ENCODE measurements at places on chromosomes 1 and 21. TPM values are rescaled to one million over a fixed set of nuclear protein-coding genes. Genes with fewer than 3 reads are reported as not detected.

The SPRR2B gene
- not detected for total RNA-seq

DNA sequence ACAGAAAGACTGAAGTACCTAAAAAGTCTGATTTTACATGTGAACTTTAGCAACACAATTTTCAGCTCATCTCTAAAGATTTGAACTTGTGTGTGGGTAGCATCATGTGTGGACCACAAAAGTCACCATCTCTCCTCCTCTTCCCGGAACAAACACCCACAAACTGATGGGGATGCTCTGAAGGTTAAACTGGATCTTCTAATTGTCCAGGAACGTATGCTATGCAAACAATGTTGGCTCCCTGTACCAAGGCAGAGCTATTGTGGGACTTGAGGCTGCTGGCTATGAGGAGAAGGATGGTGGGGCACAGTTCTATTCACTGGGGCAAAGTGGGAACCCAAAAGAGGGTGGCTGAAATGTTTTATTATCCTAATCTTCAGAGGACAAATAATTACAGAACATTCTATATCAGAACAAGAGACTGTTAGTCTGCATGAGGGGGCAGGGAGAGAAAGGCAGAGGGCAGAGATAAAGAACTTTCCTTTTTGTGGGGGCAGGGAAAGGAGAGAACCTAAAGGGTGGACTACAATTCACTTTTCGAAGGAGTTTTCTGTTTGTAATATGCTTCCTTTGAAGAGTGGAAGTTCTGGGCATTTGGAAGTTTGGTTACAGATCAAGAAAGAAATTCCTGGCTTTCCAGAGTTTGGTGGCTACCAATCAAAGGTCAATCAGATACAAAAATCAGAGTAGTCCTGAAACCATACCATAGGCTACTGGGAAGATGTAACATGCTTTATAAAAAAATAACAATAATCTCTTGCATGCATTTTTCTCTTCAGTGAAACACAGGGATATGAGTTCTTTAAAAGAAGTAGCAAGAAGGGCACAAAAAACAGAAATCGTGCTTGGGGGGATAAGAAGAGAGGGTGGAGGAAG is 62.9 kb downstream of the GADD45A start:
- no peak for DNase-seq

GRCh38 chr21:44365967-44366585 is 12.7 kb downstream of the TRPM2 start:
- no peak for DNase-seq

DNA sequence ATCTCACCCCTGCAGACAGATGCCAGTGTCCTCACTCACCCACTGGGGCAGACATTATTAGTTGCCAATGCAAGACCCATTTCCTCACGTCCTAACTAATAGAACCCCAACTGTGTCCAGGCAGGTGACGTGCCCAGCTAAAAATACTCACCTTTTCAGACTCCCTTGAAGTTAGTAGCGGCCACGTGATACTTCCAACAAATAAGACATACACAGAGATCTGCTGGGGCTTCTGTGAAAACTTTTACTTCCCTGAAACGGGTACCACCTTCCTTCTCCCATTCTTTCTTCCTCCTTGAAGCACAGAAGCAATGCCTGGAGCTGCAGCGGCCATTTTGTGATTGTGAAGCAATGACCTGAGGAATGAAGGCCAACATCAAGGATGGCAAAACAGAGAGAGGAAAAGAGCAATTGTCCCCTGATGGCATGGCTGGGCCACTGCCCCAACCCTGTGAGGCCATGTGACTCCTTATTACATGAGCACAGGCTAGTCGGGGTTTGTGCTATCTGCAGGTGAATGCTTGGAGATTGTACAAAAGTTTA is 74.4 kb upstream of the TMPRSS2 start:
- DNase-seq = no peak

DNA sequence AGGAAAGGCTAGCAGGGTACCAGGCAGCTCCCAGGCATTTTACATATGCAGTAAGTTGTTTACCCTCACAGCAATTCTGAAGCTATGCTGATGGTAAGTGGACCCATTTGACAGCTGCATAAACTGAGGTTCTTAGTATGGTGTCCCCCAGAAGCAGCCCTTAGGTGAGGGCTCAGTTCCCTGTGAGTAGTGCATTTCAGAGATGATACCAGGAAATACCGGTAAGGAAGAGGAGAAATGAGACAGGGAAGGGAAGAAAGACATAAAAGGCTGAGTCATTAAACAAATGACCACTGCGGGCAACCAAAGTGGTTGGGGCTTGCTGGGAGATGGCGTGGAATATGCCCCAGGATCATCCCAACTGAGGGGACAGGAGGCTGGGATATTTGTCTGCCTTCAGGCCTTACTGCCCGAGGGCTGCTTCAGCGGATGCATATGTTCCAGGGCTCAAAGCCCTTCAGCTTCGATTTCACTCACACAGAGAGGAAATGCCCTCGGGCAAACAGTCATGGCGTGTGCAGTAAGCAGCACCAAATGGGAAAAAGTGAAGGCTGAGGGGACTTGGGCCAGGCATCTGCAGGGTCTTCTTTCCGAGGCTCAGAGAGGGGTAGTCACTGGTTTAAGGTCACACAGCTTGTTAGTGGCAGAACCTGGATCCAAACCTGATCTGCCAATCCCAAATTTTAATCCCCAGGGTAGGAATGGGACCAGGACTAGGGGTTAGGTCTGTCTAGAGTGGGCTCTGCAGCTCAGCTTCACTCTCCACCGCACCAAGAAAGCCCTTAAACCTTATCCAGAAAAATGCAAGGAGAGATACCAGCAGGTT is 133.7 kb upstream of the RUNX3 start:
- DNase-seq = no peak

GRCh38 chr21:41478319-41479177 is 29.4 kb downstream of the TMPRSS2 start:
- DNase-seq = peak; percentile 47

The F3 gene
- total RNA-seq = 26.0 TPM

The PRRX1 gene
- total RNA-seq = 12.5 TPM

DNA sequence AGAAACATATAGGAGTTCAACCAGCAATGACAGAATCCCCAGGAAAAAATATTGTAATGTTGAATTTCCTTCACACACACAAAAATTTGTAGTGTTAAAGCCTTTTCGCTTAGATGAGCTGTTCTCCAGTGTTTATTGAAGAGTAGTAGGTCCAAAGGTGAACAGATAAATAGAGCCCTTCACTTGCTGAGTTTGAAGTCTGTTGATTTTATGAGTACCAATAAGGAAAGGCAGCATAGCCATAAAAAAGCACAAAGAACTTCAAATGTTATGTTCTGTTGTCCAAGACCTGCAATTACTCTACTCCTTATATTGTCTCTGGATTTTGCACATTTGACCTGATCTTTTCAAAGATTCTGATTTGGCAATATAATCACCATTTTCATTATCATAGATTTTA is 362.7 kb upstream of the B3GALT2 start:
- DNase-seq = no peak

DNA sequence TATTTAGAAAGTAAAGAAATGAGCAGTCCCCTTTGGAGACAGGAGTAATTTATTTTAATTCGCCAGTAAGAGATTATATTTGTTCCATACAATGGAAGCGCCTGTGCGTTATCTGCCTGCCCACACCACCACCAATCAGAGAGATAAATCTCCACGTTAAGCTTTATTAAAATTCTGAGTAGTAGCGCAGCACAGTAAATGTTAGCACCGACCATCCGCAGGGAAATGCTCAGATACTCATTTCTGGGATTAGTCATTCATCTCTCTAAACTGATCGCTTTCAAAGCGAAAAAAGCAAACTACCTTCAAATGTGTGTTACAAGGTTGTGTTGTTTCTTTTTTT is 1.2 kb downstream of the ETS2 start:
- DNase-seq = no peak

The ECM1 gene
- 681 TPM for total RNA-seq

GRCh38 chr1:48725341-48726046 is 51.2 kb downstream of the BEND5 start:
- no peak for DNase-seq

- no peak for DNase-seq
Observed at GRCh38 chr1:171919891-171920887, 78.9 kb downstream of the DNM3 start.

GRCh38 chr21:30209601-30210000 is 6.3 kb downstream of the CLDN8 start:
- no peak for DNase-seq

The FAM72C gene
- total RNA-seq = 0.58 TPM

- DNase-seq = peak; percentile 12
Observed at GRCh38 chr21:25638660-25639550, at the start of gene JAM2. Gene JAM2, plus strand, starts transcription at chr21:25639258. Its CDS starts 564 bp downstream, at chr21:25639822.

DNA sequence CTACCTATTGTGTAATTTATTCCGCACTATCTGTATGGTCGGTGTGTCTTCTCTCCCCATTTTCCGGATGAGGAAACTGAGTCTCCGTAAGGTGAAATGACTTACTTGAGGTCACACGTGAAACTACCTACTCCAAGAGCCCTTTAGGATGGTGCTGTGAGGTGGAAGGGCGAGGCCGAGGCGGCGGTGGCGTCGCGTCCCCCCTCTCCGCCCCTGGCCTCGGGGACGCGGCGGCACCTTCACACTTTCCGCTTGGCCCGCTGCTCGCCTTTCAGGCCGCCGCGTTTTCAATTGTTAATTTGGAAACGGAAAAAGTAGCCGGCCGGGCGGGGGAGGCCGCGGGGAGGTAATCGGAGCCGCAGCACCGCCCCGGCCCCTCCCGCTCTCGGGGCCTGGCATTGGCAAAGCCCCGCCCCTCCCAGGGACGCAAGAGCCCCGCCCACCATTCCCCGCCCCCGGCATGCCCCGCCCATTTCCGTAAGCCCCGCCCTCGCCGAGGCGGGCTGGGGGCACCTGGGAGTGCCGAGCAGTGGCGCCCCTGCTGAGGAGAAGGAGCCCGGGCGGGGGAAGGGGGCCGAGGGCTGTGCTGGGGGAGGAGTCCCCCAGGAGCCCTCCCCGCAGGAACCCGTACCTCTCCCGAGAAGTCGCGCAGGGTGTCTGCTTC is 18.6 kb downstream of the KCNQ4 start:
- peak; percentile 82 for DNase-seq

GRCh38 chr1:62325681-62326080 is 6.4 kb upstream of the KANK4 start:
- no peak for DNase-seq

- no peak for DNase-seq
Observed at GRCh38 chr21:42155045-42155855, 63.7 kb upstream of the ABCG1 start.

DNA sequence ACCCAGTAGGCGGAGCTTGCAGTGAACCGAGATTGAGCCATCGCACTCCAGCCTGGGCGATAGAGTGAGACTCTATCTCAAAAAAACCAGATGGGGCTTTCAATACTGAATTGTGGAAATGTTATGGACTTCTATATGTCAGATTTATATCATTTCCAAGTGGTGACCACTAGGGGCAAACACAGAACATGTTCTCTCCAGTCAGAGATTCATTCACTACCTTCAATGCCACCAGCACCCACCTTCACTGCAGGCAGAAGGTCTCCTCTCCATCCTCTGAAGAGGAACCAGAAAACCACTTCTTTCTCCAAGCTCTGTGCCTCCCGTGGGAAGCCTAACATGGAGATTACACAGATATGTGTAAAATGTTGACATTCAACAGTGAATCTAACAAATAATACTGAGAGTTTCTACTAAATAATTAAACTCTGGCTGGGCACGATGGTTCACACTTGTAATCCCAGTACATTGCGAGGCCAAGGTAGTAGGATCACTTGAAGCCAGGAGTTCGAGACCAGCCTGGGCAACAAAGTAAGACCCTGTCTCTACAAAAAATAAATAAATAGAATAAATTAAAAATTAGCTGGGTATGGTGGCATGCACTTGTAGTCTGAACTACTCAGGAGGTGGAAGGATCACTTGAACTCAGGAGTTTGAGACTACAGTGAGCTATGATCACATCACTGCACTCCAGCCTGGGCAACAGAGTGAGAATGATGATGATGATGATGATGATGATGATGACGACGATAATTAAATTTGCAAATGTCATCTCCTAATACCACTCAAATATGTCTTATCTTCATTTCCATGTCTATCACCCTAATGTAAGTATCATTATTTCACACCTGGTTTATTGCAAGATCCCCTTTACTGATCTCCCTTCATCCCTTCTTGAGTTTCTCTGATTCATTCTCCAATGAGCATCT is 151.1 kb downstream of the ZNF281 start:
- no peak for DNase-seq

The RGS1 gene
- 147 TPM for total RNA-seq

DNA sequence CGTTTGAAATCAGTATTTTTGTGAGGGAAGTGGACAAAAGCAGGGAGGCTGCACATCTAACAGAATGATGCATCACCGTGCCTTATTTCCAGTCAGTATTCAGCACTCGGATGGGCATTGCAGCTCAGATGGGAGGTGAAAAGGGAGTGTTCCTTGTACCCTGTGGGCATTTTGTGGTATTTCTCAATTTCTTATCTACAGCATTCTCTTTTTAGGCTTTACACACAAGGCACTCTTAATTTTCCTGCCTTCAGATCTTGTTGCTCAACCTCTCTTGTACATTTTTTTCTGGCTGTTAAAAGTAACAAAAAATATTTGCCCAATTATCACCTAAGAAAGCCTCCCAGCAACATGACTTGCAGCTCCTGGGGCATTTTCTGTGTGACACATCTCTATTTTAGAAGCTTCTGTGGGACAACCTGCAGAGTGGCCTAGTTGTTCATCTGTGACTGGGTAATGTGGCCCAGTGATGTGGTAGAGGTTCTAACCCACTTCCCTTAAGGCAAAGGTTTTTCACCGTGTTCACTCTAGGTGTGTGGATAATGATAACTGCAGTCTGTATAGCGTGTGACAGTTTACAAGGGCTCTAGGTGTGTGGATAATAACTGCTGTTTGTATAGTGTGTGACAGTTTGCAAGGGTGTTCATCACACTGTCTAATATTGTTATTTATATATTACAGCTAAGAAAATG is 257.2 kb downstream of the PTGER3 start:
- no peak for DNase-seq

DNA sequence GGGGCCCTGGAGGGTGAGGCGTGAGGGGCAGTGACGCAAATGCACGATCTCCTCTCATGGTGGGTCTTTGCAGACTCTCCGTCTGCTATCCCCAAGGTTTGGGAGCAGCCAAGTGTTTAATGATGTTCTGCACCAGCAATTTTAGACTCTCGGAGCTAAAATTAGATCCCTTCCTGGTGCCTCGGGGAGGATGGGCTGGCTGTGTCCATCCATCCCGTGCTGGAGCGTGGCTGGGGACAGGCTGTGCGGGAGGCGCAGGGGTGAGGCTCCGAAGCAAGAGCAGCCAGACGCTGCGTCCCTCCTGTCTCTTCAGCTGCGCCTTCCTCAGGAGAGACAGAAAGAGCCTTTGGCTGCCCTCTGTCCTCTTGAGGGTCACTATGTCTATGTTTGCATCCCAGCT is 387.6 kb downstream of the CAMTA1 start:
- DNase-seq = no peak

GRCh38 chr1:70499695-70500094 is 88.6 kb downstream of the CTH start:
- DNase-seq = no peak

The CDC73 gene
- total RNA-seq = 54.6 TPM

- no peak for DNase-seq
Observed at GRCh38 chr1:199205740-199206441, 567.1 kb downstream of the PTPRC start.

All from mucosa of gallbladder (tissue), 1 donor.